ENCODE measurements at places on chromosomes 3 and 15.

DNA sequence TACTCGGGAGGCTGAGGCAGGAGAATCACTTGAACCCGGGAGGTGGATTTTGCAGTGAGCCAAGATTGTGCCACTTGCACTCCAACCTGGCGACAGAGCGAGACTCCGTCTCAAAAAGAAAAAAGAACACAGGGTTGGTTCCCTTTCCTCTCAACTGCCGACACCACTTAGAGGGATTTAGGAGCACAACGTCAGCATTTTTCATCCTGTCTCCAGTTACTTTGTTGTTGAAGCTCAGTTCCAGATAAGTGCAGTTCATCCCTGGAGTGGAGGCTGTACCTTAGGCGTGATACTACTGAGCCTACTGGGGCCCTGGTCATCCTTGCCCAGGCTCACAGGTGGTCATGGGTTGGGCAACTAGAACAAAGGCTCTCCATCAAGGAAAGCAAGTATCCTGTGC is 15.3 kb upstream of the GK5 start:
- DNase-seq, result no peak

- DNase-seq, result no peak
Observed at GRCh38 chr3:14634763-14635400, 16.7 kb upstream of the CCDC174 start.

DNA sequence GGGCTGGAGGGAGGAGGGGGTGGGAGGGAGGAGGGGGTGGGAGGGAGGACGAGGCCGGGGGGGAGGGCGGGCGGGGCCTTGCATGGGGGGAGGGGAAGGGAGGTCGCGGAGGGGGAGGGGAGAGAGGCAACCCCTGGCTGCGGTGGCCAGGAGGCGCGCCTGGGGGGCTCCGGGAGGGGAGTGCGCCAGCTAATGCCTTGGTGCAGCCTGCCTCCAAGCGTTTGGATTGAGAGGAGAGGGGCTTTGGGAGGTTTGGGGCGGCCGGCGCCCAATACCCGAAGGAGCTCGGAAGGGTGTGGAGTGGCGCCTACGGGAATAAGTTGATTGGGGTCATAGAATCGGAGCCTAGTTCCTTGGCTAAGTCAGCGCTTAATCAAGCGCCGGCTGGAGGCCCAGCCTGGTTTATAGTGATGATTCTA is 557 bp downstream of the TFG start:
- peak; percentile 16 for DNase-seq

DNA sequence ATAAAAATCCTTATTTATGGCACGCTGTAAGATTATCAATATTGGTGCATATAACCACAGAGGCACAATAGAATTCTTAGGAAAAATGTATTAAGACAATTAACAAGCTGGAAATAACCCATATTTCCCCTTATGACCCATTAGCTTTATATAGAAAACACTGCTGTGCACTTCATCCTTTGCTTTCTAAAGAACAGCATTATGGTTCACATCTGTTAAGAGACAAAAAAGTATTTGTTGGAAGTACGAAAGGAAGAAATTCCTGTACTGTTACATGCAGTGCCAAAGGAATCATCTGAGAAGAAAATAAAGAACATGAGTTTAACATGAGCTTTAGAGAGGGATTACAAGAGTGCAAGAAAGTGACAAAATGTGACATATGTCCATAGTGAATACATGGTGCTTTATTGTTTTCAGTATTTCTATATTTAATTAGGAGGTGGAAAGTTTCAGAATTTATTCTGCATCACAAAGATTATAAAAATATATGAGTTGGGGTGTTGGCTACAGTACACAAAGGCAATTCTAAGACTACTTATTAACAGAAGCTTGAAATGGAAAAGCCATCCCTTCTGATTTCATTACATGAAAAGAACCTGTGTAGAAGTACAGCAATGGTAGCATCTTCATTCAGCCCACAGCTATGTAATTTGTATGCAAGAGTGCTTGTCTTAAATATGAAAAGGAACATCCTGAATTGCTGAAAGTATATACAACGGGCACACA is 6.8 kb downstream of the UBE3A start:
- no peak for DNase-seq

DNA sequence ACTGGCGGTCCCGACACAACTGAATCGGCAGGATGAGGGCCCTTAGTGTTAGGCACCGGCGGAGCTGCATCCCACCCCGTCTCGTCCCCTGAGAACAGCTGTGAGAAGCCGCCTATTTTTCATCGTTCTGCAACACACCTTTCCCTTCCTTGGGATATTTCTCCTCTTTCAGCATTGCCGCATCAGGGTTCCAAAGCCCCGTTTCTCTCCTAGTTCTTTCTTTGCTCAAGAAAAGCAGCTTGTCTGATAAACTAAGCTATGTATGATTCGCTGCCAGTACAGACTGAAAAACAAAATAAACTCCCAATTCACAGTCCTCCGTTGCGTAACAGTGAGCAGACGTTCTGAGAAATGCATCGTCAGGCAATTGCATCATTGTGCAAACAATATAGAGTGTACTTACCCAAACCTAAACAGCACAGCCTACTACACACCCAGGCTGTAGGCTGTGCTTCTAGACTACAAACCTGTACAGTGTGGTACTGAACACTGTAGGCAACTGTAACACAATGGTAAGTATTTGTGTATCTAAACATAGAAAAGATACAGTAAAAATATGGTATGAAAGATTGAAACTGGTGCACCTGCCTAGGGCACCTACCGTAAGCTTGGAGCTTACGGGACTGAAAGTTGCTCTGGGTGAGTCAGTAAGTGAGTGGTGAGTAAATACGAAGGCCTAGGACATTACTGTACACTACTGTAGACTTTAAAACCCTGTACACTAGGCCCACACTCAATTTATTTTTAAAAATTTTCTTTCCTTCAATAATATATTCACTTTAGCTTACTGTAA is 8.9 kb upstream of the ADAMTS17 start:
- peak; percentile 53 for DNase-seq

DNA sequence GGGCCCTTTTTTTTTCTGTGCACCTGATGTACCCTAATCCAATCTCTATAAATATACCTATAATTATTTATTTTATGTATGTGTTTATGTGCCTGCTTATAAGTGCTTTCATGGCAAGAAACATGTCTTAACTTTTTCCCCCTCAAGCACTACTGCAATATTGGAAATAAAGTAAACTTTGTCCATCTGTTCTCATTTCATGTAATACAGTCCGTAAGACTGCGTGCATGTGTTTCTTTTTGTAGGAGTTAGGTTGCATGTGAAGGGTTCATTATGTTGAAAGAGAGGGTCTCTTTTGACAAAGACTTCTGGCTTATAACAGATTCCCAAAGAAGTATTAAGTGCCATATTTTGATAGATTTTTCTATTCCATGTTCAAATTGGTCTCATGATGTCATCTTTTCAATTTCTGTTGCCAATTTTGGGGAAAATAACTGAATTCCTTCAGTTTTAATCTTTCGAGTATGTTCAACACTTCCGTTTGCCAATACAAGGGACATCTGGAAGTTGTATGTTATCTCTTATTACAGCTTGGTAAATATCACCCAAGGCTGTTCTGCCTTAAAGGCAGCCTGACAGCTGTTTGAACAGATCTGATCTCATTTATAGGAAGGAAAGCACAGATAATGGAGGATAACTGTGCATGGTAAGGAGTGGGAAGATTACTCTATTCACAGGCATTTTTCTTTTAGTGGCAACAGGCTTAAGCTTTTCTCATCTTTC is 273.1 kb upstream of the SGO1 start:
- no peak for DNase-seq

DNA sequence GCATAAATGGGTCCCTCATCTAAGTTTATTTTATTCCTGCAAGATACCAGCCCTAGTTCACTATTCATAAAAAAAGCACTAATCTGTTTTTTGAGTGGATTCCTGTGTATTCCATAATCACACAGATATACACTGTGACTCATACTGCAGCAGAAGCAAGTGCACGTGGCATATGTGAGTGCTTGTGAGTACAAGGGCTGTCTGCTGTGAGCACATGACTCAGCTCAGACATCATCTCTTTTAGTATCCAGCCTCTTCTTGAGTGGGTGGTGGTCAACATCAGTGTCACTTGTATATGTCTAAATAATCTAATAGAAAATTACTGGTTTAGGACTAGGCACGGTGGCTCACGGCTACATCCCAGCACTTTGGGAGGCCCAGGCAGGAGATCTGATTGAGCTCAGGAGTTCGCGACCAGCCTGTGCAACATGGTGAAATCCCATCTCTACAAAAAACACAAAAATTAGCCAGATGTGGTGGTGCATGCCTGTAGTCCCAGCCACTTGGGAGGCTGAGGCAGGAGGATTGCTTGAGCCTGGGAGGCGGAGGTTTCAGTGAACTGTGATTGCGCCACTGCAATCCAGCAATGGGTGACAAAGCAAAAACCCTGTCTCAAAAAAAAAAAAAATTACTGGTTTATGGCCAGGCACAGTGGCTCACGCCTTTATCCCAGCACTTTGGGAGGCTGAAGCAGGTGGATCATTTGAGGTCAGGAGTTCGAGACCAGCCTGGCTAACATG is 49.8 kb downstream of the NIPA2 start:
- no peak for DNase-seq

GRCh38 chr15:63440756-63441155 is 59.1 kb upstream of the CA12 start:
- DNase-seq, result no peak

GRCh38 chr15:40872791-40873693 is 992 bp downstream of the RHOV start:
- no peak for DNase-seq

DNA sequence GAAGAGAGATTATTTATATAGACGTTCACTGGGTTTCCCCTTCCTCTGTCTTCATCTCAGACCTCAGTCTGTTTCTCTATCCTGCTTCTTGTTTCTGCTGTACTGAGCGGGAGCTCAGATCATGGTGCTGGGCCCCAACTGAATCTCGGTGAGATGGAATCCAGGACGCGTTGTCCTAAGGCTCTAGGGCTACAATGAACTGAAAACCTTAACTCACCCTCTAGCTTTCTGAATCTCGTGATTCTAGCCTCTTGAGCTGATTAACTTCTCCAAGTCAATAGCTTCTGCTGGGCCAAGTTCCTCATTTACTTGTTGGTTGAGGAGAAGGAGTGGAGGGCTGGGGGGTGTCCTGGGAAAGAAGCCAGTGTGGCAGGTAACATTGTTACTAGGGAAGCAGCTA is 32.7 kb upstream of the MAP3K13 start:
- DNase-seq, result no peak

DNA sequence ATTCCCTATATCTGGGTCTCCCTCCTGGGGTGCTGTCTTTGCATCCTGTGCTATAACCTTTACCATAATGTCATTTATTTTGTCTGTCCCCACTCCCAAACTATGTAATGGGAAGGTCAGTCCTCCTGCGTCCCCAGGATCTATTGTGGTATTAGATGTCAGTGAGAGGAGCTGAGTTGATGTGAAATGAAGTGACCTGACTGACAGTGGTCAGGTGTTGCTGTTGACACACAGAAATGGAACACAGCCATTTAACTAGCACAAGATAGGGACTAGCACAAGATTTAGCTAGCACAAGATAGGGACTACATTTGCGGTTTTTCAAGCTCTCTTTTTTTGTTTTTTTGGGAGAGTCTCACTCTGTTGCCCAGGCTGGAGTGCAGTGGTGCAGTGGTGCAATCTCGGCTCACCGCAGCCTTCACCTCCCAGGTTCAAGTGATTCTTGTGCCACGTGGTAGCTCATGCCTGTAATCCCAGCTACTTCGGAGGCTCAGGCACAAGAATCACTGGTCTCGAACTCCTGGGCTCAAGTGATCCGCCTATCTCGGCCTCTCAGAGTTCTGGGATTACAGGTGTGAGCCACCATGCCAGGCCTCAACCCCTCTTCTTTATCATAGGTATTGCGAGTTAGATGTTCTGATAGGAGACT is 5.2 kb downstream of the NGRN start:
- DNase-seq, result no peak

GRCh38 chr3:134576426-134576825 is 74.4 kb downstream of the KY start:
- DNase-seq, result no peak

- no peak for DNase-seq
Observed at GRCh38 chr3:43162230-43163084, 56.6 kb upstream of the POMGNT2 start.

GRCh38 chr15:70480196-70480856 is 283.0 kb downstream of the UACA start:
- no peak for DNase-seq

GRCh38 chr3:88267847-88268246 is 118.1 kb downstream of the C3orf38 start:
- DNase-seq, result no peak

- DNase-seq, result no peak
Observed at GRCh38 chr15:60720086-60720485, 241.1 kb upstream of the ICE2 start.

- no peak for DNase-seq
Observed at GRCh38 chr15:80595396-80595795, 99.7 kb upstream of the ABHD17C start.

DNA sequence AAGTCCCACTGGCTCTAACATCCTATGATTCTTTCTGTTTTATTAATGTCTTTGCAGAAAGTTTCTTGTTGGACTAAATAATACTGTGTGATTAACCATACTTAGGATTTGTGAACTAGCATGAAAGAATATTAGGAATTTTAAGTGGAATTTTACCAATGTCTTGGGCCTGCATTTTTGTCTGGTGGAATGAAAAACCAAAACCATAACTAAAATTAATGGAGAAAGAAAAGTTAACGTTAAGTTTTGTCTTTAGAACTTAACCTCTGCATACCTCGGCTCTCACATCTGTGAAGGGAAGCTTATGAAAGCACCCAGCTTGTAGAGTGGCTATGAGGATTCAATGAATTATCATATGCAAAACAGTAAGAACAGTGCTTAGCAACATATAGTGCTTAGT is 6.5 kb downstream of the FBN1 start:
- no peak for DNase-seq

DNA sequence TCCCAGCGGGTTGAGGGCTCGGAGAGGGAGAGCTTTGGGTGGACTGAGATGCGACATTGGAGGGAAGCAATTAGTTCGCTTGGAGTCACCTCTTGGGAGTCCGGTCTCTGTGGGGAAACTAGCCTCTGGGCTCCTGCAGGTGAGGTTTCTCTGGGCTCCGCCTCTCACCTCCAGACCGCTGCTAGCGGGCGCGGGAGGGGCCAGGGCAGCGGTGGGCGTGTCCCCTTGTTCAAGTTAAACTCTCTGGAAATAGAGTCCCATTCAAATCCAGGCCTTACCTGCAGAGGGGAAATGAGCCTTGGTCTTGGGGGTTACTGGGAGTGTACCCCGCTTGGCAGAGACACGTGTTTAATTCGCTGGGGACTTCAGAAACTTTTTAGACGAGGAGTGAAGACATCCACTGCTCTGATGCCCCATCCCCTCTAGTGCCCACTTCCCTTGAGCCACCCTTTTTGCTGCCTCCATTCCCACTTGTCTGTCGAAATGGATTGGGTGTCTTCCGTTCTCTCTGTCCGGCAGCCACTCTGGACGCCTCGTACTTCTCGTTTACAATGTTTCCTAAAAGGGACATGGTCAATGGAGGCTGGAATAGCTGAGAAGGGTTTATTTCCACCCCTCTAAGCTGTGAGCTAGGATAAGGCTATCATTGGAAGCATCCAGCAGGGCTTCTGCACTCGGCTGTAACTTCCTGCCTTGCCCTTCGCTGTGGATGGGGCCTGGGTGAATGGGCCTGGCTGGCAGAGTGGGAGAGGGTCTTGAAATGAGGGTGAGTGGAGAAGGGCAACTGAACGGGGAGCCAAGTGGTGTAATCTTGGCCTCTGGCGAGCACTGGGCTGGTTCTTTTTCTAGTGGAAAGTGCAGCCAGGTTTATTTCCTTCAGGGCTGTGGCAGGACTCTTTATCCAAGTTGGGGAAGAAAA is 1.1 kb downstream of the MITF start:
- no peak for DNase-seq

- DNase-seq, result no peak
Observed at GRCh38 chr15:71048913-71049675, 66.2 kb upstream of the THSD4 start.
